Esophagus mucosa (tissue), 1 donor: ENCODE measurements at places on chromosomes 13 and 19. TPM values are rescaled to one million over a fixed set of nuclear protein-coding genes. Genes with fewer than 3 reads are reported as not detected.

Gene PPP6R1
- 47.4 TPM for total RNA-seq

DNA sequence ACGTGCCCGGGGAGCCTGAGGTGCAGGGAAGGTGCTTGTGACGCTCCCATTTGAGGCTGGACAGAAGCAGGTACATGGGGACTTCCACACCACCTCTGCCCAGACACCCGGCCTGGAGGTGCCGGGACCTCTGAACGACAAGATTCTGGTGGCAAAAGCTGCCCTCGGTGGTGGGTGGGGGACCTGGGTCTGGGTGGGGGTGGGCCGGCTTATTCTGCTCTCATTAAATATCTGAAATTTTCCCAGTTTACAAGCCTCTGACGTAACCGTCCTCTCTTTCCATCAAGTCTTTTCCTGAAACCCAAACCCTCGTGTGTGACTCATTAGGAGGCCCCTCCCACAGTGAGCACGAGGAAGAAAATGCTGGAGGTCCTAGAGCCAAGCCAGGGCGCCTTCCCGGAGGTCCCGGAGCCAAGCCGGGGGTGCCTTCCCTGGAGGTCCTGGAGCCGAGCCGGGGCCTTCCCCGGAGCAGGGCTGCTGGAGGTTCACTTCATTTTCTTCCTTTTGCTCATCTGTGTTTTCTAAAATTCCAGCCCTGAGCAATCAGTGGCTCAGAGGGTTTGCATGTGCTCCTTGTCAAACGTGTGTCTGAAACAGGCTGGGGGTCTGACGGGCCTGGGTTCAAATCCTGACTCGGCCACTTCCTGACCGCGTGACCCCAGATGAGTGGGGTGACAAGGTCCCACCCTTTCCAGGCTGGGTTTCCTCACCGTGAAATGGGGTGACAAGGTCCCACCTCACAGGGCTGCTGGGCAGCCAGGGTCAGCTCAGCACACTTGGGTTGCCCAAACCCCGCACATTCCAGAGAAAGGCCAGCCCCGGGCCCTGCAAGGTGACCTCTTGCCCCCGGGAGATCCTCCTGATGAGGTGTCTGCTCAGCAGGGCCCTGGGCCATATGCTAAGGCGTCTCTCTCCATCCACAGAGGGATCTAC lies 10.0 kb downstream of the CFD start:
- ATAC-seq = peak; percentile 30

Gene SPTBN4
- total RNA-seq = 0.20 TPM

Gene MADCAM1
- total RNA-seq = 0.36 TPM

DNA sequence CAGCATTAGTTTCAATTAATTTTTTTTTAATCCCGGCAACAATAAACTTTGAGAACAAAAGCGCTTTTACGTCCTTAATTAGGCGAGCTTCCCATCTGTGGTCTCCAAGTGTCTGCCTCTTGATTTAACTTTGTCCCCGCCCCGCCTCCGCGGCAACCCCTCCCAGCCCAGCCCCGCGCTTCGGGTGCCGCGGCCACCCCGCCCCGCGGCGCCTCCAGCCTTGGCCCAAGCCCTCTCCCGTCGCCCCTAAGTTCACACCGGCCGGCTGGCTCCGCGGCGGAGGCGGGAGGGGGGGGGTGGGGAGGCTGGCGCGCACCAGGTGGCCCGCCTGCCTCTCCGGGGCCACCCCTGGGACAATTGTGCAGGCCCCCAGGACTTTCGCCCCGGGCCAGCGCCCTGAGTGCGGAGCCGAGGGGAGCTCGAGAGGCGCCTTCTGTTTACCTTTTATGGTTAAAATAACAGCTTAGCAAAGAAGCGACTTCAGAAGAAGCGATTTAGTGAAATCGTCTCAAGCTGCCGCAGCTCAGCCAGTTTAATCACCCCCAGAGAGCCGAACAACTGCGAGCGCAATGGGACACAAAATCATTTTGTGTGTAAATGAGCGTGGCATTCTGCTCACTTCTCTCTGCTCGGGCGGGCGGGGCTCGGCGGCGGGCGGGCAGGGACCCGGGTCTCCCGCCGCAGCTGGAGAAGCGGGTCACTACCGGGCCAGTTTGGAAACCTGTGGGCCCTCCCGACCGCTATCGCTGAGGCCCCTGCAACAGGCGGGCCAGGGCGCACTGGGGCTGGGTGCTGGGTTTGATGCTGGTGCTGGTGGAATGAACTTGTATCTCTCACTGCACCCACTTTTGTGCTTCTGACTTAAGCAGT lies 1.4 kb downstream of the KCTD15 start:
- ATAC-seq = peak; percentile 62

GRCh38 chr13:108897955-108898354 lies 268.5 kb downstream of the MYO16 start:
- no peak for ATAC-seq

Gene PRPF31
- 34.3 TPM for total RNA-seq

- no peak for ATAC-seq
Measured at GRCh38 chr13:107881362-107881761, 334.0 kb downstream of the LIG4 start.

DNA sequence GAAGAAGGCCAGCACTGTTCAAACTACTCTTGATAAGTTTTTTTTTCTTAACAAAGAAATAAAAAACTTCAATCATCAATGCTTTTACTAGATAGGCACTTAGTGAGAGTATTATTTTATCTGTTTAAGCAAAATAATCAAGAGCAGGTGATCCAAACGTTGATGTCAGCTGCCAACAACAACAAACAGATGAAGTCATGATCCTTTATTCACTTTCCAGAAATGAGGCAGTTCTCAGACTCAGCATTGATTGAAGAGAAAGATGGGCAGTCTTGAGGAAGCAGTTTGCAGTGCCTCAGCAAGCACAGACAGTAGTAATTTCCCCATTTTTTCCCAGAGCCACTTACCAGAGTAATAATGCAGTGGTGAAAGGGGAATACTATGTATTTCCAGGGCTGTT lies 38.4 kb upstream of the CSNK1A1L start:
- ATAC-seq = no peak

Gene PRX
- total RNA-seq = 0.80 TPM

Gene ZNF416
- 6.4 TPM for total RNA-seq

GRCh38 chr19:38015761-38016160 lies 108.8 kb downstream of the SIPA1L3 start:
- no peak for ATAC-seq

Gene RASIP1
- total RNA-seq = 7.3 TPM

Gene TBC1D4
- total RNA-seq = 12.2 TPM

DNA sequence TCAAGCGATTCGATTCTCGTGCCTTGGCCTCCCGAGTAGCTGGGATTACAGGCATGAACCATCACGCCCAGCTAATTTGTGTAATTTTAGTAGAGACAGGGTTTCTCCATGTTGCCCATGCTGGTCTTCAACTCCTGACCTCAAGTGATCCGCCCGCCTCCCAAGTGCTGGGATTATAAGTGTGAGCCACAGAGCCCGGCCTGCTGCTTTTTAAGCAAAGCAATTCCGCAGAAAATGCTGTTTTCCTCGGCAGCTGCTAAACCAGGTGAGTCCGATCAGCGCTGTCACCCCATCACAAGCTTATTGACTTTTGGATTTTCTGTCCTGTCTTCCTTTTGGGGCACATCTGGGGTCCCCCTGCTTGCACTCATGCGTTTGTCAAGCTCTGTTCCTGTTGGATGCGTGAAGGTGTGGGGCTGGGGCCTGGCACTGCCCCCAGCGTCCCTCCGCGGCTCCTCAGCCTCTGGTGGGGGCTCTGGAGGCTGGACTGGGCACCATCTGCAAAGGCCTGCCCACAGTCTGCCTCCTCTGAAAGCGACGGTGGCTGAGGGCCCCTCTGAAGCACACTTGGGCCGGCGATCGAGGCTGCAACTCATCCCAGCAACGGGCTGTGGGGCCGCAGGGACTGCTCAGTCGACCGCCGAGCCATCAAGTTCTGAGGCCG lies 25.7 kb downstream of the CEBPG start:
- ATAC-seq = no peak

GRCh38 chr13:39815345-39816111 lies 160.1 kb downstream of the COG6 start:
- no peak for ATAC-seq

- ATAC-seq = no peak
Measured at GRCh38 chr13:110499621-110500281, 61.8 kb downstream of the RAB20 start.

GRCh38 chr13:64000321-64000720 lies 2584.7 kb upstream of the PCDH20 start:
- ATAC-seq = no peak

DNA sequence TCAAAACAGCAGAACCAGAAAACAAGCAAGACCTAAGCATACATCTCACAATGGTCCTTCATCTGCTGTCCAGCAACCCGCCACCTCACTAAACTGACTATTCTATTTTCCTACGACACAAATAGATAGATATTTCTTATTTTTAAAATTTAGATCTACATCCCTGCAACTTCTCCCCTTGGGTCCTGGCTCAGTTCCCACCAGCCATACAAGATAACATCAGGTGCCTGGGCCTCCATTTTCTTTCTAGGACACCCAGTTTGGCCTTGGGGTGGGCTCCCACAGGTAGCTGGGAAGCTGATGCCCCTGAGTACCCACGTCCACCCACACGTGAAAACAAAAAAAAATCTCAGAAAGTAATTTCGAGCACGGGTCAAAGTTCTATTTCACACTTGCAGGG lies 47.6 kb downstream of the TGDS start:
- no peak for ATAC-seq

Gene POMP
- 55.2 TPM for total RNA-seq

- ATAC-seq = peak; percentile 17
Measured at GRCh38 chr19:10921199-10921909, 7.1 kb downstream of the YIPF2 start.

DNA sequence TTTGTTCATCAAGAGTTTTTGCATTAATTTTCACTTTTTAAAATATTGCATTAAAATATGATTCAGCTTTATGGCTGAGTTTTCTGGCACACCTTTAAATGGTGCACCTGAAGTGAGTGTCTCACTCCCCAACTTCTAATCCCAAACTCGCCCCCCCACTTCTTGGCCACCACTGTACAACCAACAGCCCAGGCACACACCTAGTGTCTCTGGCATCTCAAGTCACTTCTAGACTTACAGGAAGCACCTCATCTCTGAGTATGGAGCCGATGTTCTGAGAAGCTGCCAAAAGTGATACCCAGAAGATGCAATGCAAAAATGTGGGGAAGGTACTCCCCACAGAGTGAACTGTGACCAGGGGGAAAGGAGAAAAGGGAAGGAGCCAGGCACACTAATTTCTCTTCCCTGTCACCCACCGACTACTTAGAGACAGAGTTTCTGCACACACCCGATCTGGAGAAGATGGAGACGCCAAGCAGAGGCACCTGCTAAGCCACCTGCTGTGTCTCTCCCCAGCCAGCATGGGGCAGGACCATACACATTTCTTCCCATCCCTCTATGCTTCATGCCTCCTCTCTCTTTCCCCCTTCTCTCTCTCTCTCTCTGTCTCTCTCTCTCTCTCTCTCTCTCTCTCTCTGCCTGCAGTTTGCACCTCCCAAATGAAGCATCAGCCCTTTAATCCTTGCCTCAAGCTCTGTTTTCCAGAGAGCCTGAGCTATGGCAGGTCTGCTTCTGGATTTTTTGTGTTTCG lies 155.3 kb upstream of the ZNF507 start:
- no peak for ATAC-seq

GRCh38 chr19:392375-392970 lies 16.5 kb downstream of the C2CD4C start:
- no peak for ATAC-seq

DNA sequence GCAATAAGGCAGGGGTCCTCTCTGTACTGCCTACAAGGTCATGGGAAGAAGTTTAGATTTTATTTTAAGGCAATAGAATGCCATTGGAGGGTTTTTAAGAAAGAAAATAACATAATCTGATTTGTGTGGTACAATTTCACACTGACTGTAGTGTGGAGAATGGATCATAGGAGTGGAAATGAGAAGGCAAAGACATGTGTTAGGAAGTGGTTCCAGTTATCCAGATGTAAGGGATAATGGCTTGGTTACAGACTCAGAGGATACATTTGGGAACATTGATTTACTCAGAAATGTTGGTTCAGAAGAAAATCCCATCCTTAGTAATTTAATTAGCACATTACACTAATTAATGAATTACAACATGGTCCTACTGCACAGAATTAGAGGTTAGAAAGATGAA lies 788.2 kb downstream of the SLITRK5 start:
- ATAC-seq = no peak

DNA sequence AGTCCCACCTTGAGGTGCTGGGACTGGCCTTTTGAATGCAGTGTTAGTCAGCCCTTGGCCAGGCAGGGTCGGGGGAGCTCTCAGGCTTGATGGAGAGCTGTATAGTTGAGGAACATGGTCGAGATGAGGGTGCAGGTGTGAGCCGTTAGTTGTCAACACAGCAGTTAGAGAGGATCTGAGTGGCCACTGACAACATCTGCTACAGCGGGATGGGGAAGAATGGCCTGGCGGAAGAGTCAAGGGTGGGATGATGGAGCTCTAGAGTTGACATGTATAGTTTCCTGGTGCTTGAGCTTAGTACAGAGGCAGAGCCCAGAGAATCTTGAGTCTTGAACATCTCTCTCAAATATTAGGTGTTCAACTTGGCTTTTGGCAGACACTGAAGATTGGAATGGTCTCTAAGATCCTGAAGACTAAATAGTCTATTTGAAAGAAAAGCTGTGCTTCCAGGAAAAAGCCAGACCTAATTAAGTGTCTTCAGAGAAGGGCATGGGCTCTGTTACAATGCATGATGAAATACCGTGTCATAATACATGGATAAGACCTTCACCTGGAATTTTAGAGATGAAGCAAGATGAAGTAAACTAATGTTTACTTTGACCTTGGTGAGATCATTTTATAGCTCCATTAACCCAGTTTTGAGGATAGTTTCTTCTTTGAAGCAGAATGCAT lies 9.7 kb downstream of the PCCA start:
- ATAC-seq = no peak

Gene GPC6
- 0.96 TPM for total RNA-seq

- no peak for ATAC-seq
Measured at GRCh38 chr13:64591971-64592370, 2638.2 kb downstream of the PCDH9 start.

DNA sequence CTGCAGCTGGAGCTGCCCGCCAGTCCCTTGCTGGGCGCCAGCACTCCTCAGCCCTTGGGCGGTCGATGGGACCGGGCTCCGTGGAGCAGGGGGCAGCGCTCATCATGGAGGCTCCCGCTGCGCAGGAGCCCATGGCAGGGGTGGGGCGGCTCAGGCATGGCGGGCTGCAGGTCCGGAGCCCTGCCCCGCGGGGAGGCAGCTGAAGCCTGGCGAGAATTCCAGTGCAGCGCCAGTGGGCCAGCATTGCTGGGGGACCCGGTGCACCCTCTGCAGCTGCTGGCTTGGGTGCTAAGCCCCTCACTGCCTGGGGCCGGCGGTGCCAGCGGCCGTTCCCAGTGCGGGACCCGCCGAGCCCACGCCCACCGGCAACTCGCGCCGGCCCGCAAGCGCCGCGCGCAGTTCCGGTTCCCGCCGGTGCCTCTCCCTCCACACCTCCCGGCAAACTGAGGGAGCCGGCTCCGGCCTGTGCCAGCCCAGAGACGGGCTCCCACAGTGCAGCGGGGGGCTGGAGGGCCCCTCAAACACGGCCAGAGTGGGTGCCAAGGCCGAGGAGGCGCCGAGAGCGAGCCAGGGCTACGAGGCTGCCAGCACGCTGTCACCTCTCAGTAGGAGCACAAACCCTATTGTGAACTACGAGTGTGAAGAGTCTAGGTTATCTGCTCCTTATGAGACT lies 687.1 kb downstream of the PCDH17 start:
- no peak for ATAC-seq

GRCh38 chr19:46886546-46887239 lies 25.9 kb downstream of the ARHGAP35 start:
- ATAC-seq = no peak

- no peak for ATAC-seq
Measured at GRCh38 chr19:5352229-5352763, 11.7 kb upstream of the PTPRS start.

- peak; percentile 83 for ATAC-seq
Measured at GRCh38 chr19:40147693-40148347, 43.4 kb upstream of the MAP3K10 start.

Gene ZNF296
- 8.1 TPM for total RNA-seq

Gene SBK3
- 0.80 TPM for total RNA-seq
